Activated CD4-positive, alpha-beta memory T cell treated with anti-CD3 and anti-CD28 coated beads, Interleukin-2, amount 10 ng/mL, durations not matched to agents 7 days and 5 days (primary cell): ENCODE measurements at places on chromosomes 1 and 21. TPM values are rescaled to one million over a fixed set of nuclear protein-coding genes. Genes with fewer than 3 reads are reported as not detected.
A peak's percentile ranks its signal among the peaks of the same experiment; 100 is the strongest.

- no peak for DNase-seq
- H3K36me3 ChIP-seq: no peaks in the 10 kb centered on the region
- peaks cover 1% of the 10 kb centered on the region for H3K27me3 ChIP-seq
- H3K27ac ChIP-seq: no peak overlapping the region
- H3K4me1 ChIP-seq: no peaks in the 10 kb centered on the region
Observed at GRCh38 chr1:232140419-232141166, 489.3 kb downstream of the SIPA1L2 start.

GRCh38 chr1:3674100-3675094, 22.1 kb downstream of the TP73 start:
- H3K27me3 ChIP-seq: peaks cover under 1% of the 10 kb centered on the region
- H3K36me3 ChIP-seq: no peaks in the 10 kb centered on the region
- no peak for DNase-seq
- no peak overlapping the region for H3K27ac ChIP-seq

DNA sequence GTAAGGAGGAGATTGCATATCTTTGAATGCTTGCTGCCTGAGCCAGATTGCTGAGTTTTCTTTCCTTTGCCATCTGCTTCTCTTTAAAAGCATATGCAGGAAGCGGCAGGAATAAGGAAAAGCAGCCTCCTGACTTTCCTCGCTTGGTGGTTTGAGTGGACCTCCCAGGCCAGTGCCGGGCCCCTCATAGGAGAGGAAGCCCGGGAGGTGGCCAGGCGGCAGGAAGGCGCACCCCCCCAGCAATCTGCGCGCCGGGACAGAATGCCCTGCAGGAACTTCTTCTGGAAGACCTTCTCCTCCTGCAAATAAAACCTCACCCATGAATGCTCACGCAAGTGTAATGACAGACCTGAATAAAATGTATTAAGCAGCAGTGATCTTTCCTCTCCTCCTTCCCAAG, 1.5 kb downstream of the CORT start:
- H3K4me3 ChIP-seq: no peak overlapping the region
- H3K4me1 ChIP-seq: no peaks in the 10 kb centered on the region
- DNase-seq: no peak
- H3K27me3 ChIP-seq: no peaks in the 10 kb centered on the region

- no peak for DNase-seq
- H3K36me3 ChIP-seq: no peaks in the 10 kb centered on the region
- no peak overlapping the region for H3K27ac ChIP-seq
- peaks cover 32% of the 10 kb centered on the region for H3K27me3 ChIP-seq
Observed at GRCh38 chr1:32907435-32907834, 6.2 kb upstream of the TMEM54 start.

DNA sequence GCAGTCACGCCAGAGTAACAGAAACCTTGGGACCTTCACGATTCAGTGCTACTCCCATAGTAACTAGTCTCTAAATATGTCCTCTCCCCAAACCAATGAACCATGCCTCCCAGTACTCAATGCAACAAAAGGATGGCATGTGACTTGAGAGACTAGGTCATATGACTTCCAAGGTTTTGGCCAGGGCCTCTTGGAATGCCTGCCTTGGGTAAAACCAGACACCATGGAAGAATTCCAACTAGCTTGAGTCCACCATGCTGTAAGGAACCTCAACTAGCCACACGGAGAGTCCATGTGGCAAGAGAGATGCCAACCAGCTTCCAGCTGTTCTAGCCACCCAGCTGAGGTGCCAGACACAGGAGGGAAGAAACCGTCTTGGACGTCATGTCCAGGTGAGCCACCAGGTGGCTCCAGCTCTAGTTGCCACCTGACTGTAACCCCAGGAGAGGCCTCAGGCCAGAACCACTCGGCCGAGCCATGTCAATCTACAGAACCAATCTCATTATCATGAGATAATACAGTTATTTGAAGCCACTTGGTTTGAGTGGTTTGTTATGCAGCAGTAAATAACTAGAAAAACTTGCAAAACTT, 115.0 kb downstream of the SYF2 start:
- no peak overlapping the region for H3K4me3 ChIP-seq
- H3K36me3 ChIP-seq: no peaks in the 10 kb centered on the region
- peaks cover 13% of the 10 kb centered on the region for H3K27me3 ChIP-seq
- peak; percentile 37 for DNase-seq
- no peak overlapping the region for H3K27ac ChIP-seq

GRCh38 chr1:178411756-178412399, 84.9 kb downstream of the CLEC20A start:
- no peak overlapping the region for H3K27ac ChIP-seq
- H3K27me3 ChIP-seq: no peaks in the 10 kb centered on the region
- H3K4me3 ChIP-seq: no peak overlapping the region
- no peaks in the 10 kb centered on the region for H3K36me3 ChIP-seq

GRCh38 chr1:203126866-203127665, 460 bp upstream of the ADORA1 start:
- DNase-seq: no peak
- no peak overlapping the region for H3K27ac ChIP-seq
- H3K4me1 ChIP-seq: peaks cover 4% of the 10 kb centered on the region

NBPF10 gene
- 2.2 TPM for total RNA-seq

GRCh38 chr1:45815667-45816458, 12.5 kb downstream of the MAST2 start:
- DNase-seq: no peak
- H3K27me3 ChIP-seq: no peaks in the 10 kb centered on the region
- H3K36me3 ChIP-seq: peaks cover 24% of the 10 kb centered on the region
- H3K27ac ChIP-seq: no peak overlapping the region

- peaks cover 2% of the 10 kb centered on the region for H3K36me3 ChIP-seq
- no peak overlapping the region for H3K27ac ChIP-seq
- no peak overlapping the region for H3K4me3 ChIP-seq
- no peaks in the 10 kb centered on the region for H3K27me3 ChIP-seq
- no peak for DNase-seq
- H3K4me1 ChIP-seq: peaks cover 33% of the 10 kb centered on the region
Observed at GRCh38 chr1:201501812-201502510, 5.0 kb downstream of the CSRP1 start.

DNA sequence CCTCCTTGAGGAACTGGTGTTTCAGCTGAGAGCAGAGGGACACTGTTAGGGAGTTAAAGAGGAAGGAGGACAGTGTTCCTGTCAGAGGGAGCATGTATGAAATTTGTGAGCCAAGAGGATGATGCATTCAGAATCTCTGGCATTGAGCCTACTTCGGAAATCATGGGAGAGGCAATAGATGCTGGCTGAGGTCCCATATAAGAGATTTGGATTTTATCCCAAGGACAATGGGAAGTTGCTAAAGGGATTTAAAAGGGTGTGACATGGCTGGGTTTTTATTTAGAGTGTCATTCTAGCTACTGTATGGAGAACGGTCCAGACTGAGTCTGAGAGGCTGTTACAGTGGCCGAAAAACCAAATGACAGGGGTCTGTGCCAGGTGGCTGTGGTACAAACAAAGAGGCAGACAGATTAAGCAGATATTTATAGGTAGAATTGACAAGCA, 403.2 kb upstream of the B3GALT2 start:
- H3K4me3 ChIP-seq: no peak overlapping the region
- H3K27ac ChIP-seq: no peak overlapping the region
- DNase-seq: no peak

- H3K4me1 ChIP-seq: peaks cover 58% of the 10 kb centered on the region
- peak overlapping the region; percentile 97 for H3K4me3 ChIP-seq
- no peaks in the 10 kb centered on the region for H3K27me3 ChIP-seq
- peak; percentile 58 for DNase-seq
- peaks cover 60% of the 10 kb centered on the region for H3K36me3 ChIP-seq
- peak overlapping the region; percentile 100 for H3K27ac ChIP-seq
Observed at GRCh38 chr1:25246600-25247023, 642 bp downstream of the RSRP1 start.

DNA sequence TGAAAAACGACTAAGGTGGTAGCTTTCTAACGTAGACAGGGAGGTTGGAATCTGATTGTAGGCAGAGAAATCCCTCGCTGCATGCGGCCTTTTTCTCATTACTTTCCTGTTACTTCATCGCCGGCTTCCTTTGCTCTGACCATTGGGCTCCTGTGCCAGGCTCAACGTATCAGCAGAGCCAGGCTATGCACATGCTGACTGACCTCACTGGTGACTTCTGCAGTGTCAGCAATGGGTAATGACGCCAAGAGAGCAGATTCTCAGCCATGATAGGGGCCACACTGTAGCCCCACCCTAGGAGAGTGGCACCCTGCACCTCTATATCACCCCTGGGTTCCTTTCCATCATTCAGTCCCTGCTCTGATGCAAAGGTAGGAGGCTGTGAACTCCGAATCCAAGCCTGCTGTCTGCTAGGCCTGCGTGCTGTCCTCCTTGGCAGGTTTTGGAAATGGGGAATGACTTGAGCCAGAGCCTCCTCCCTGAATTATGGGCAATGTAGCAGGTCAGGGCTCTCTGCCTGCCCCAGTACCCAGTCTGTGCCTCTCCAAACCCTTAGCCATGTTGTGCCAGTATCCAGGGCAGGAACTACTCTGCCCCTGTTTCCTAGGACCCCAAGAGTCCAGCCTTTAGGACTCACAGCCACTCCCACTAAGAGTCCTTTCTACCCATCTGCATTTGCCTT, 11.4 kb downstream of the PPFIA4 start:
- H3K27me3 ChIP-seq: no peaks in the 10 kb centered on the region
- peaks cover 4% of the 10 kb centered on the region for H3K36me3 ChIP-seq
- DNase-seq: no peak
- no peak overlapping the region for H3K27ac ChIP-seq
- H3K4me1 ChIP-seq: peaks cover 10% of the 10 kb centered on the region

DNA sequence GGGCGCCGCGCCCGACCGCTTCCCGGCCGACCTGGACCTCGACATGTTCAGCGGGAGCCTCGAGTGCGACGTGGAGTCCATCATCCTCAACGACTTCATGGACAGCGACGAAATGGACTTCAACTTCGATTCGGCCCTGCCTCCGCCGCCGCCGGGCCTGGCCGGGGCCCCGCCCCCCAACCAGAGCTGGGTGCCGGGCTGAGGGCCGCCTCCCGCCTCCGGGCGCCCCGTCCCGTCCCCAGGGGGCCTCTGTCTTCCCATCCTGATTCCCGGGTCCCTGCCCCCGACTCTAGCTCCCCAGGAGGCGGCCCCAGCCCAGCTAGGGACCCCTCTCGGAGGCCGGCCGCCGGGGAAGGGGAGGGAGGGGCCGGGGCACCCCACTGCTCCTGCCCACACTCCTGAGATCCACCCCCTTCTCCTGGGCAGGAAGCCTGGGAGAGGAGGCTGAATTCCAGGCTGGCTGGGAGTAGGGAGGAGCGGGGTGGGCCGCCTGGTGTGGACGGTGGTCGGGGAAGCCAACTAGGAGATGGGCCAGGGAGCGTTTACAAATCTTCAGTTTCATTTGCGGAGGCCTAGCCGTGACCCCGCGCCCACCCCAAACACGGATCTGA, 21.4 kb downstream of the FOXO6 start:
- peaks cover 51% of the 10 kb centered on the region for H3K27me3 ChIP-seq
- peaks cover 14% of the 10 kb centered on the region for H3K4me1 ChIP-seq
- H3K4me3 ChIP-seq: peak overlapping the region; percentile 24

GRCh38 chr1:212254853-212255363, 30.3 kb upstream of the PPP2R5A start:
- H3K27me3 ChIP-seq: peaks cover 1% of the 10 kb centered on the region
- H3K27ac ChIP-seq: peak overlapping the region; percentile 93
- no peak for DNase-seq
- H3K36me3 ChIP-seq: peaks cover 4% of the 10 kb centered on the region

MRPS15 gene
- total RNA-seq: 92.3 TPM

ITPKB gene
- 44.4 TPM for total RNA-seq

- H3K36me3 ChIP-seq: no peaks in the 10 kb centered on the region
- H3K4me1 ChIP-seq: peaks cover 12% of the 10 kb centered on the region
- H3K4me3 ChIP-seq: peak overlapping the region; percentile 43
Observed at GRCh38 chr1:6962996-6963911, 178.0 kb downstream of the CAMTA1 start.

GRCh38 chr1:108149796-108150467, 50.2 kb downstream of the SLC25A24 start:
- H3K27ac ChIP-seq: no peak overlapping the region
- peaks cover 51% of the 10 kb centered on the region for H3K36me3 ChIP-seq
- no peaks in the 10 kb centered on the region for H3K27me3 ChIP-seq
- H3K4me3 ChIP-seq: no peak overlapping the region
- no peaks in the 10 kb centered on the region for H3K4me1 ChIP-seq
- no peak for DNase-seq

RAB42 gene
- total RNA-seq: not detected

SPATA46 gene
- total RNA-seq: not detected

GRCh38 chr21:31566611-31567010, 92.9 kb upstream of the SOD1 start:
- H3K27ac ChIP-seq: no peak overlapping the region
- no peaks in the 10 kb centered on the region for H3K36me3 ChIP-seq
- DNase-seq: no peak
- H3K4me3 ChIP-seq: no peak overlapping the region

C1orf105 gene
- not detected for total RNA-seq

S100B gene
- total RNA-seq: not detected

- DNase-seq: no peak
- H3K27me3 ChIP-seq: no peaks in the 10 kb centered on the region
- H3K27ac ChIP-seq: no peak overlapping the region
- peaks cover 56% of the 10 kb centered on the region for H3K36me3 ChIP-seq
- no peak overlapping the region for H3K4me3 ChIP-seq
- peaks cover 51% of the 10 kb centered on the region for H3K4me1 ChIP-seq
Observed at GRCh38 chr1:203695116-203695515, 68.5 kb downstream of the ATP2B4 start.

DNA sequence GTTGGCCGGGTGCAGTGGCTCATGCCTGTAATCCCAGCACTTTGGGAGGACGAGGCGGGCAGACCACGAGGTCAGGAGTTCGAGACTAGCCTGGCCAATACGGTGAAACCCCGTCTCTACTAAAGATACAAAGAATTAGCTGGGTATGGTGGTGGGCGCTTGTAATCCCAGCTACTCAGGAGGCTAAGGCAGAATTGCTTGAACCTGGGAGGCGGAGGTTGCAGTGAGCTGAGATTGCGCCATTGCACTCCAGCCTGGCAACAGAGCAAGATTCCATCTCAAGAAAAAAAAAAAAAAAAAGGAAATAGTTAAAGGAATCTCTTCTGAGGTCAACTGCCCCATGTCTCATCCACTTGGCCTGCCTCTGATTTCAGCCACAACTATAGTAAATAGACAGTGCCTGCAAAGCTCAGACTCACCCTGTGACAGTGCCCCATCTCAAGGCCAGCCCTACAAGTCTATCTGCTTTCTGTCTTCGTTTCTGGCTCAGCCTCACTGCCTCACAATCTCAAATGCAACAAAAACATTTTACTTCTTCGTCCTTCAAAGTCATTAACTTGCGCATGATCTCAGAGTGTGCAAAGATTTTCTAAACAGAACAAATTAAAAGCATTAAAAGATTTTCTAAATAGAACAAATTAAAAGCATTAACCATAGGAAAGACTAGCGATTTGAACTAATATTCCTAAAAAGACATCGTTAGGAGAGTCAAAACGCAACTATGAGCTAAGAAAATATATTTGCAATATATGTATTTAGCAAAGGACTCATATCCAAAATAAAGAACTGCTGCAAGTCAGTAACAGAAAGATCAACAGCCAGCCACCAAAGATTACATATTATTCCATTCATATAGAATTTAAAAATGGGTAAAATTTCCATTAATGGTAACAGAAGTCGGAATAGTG, 65.0 kb upstream of the PRDX6 start:
- no peak overlapping the region for H3K4me3 ChIP-seq
- no peaks in the 10 kb centered on the region for H3K27me3 ChIP-seq
- no peak for DNase-seq

SLAMF7 gene
- 15.3 TPM for total RNA-seq
